Activated CD8-positive, alpha-beta memory T cell treated with anti-CD3 and anti-CD28 coated beads for 24 hours (primary cell): ENCODE measurements at places on chromosomes 3 and 15.

DNA sequence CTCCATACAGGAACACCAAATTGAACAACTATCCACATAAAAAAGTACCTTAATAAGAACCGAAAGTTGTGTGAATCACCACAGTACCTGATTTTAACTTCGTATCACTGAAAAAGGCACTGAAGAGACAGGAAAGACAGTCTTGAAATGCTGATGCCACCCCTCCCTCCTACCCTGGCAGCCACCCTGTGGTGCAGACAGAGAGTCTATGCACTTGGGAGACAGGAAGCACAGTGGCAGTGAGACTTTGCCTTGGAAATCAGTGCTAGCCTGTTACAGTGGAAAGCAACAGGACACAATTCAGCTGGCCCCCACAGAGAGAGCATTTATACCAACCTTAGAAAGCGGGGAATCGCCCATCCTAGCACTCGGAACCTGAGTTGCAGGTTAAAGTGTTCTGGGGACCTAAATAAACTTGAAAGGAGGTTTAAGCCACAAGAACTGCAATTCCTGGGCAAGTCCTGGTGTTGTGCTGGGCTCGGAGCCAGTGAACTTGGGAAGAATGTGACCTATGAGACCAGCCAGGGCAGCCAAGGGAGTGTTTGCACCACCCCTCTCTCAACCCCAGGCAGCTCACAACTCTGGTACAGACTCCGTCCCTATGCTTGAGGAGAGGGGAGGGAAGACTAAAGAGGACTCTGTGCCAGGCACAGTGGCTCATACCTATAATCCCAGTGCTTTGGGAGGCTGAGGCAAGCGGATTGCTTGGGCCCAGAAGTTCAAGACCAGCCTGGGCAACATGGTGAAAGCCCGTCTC lies 240.1 kb downstream of the ISL2 start:
- DNase-seq, result no peak

DNA sequence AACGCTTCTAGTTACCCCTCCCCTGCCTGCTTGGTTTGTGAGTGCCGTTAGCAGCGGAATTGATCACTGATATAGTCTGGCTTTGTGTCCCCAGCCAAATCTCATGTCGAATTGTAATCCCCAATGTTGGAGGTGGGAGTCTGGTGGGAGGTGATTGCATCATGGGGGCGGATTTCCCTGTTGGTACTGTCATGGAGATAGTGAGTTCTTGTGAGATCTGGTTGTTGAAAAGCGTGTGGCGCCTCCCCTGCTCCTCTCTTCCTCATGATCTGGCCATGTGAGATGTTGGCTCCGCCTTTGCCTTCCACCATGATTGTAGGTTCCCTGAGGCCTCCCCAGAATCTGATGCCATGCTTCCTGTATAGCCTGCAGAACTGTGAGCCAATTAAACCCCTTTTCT lies 47.3 kb upstream of the PGPEP1L start:
- peak; percentile 19 for DNase-seq

- DNase-seq, result no peak
These were observed 289.7 kb upstream of the TPM1 start for GRCh38 chr15:62752657-62753517.

DNA sequence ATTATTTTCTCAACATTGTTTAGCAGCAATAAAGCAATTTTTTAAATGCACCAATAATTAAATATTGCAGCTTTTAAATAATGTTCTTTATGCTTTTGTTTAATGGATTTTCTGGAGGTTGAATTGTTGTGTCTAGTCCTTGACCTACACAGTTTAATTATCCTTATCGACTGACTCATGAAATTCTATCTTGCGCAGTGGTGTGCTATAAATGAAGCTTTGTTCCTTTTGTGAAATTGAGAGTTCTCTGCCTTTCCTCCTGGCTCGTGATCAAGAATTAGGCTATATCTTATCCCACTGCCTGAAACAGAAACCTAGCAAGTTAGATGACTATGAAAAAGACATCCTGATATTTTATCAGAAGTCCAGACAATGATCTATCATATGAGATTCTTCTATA lies 37.0 kb upstream of the PIK3R4 start:
- DNase-seq, result no peak

- DNase-seq, result no peak
These were observed 26.7 kb downstream of the TJP1 start for GRCh38 chr15:29795610-29796009.

DNA sequence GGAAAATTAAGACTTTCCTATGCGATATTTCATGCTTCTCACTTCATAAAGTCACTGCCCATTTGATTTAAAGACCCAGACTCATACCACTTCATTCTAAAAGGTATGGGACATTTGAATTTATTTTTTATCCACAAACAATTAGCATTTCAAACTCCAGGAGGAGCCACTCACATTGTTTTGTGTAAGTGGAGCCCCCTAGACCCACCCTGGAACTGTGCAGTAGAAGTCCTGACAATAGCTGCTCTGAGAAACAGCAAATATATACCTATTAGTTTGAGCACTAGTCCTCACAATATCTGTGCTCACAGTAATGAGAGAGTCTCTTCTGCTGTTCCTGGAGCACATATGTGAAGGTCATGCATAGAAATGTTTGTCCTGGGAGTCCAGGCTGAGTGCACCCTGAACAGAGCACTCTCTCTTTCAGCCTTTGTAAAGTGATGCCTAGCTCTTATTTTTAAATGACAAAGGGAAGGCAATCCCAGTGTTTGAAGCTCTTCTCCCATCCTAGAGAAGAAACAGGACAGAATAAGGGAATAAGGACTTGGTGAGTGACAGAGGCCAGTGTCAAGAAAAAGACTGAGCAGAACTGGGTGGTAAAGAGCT lies 127.5 kb upstream of the STRIT1 start:
- DNase-seq, result no peak

GRCh38 chr3:14235003-14235911 lies 56.6 kb downstream of the LSM3 start:
- no peak for DNase-seq

DNA sequence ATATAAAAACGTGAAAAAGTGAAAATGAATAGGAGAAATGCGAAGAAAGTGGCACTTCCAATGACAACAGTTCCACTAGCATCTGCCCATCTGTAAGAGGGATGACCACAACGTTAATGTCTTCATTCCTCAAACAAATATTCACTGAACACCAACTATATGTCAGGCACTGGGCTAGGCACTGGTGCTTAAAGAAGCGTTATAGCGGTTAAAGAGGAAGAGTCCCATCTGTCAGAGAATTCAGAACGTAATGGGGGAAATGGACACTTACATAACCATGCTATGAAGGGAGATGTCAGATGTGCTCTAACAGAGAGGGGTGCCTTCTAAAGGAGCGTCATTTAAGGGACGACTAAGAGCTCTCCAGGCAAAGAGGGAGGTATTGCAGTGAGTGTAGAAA lies 8.2 kb downstream of the RUBCN start:
- DNase-seq, result no peak

DNA sequence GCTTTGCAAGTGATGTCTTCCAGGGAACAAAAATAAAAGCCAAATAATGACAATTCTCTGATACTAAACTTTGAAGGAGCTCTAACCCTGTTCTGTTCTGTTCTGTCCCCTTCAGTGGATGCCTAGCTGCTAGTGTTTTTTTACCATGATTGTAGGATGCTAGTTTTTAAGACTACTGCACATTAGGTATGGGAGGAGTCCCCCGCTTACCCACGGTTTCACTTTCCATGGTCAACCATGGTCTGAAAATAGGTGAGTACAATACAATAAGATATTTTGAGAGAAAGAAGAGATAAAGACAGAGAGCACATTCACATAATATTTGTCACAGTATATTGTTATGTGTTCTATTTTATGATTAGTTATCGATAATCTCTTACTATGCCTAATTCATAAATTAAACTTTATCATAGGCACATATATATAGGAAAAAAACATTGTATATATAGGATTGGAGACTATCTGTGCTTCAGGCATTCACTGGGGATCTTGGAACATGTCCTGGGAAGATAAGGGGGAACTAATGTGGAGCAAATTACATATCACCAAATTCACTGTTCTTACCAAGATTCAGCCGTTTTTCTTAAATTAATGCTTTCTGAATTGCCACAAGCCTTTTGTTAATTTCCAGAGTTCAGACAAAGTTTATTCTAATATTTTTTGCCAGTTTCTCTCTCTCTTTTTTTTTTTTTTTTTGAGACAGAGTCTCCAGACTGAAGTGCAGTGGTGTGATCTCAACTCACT lies 32.8 kb upstream of the POMGNT2 start:
- DNase-seq, result no peak

DNA sequence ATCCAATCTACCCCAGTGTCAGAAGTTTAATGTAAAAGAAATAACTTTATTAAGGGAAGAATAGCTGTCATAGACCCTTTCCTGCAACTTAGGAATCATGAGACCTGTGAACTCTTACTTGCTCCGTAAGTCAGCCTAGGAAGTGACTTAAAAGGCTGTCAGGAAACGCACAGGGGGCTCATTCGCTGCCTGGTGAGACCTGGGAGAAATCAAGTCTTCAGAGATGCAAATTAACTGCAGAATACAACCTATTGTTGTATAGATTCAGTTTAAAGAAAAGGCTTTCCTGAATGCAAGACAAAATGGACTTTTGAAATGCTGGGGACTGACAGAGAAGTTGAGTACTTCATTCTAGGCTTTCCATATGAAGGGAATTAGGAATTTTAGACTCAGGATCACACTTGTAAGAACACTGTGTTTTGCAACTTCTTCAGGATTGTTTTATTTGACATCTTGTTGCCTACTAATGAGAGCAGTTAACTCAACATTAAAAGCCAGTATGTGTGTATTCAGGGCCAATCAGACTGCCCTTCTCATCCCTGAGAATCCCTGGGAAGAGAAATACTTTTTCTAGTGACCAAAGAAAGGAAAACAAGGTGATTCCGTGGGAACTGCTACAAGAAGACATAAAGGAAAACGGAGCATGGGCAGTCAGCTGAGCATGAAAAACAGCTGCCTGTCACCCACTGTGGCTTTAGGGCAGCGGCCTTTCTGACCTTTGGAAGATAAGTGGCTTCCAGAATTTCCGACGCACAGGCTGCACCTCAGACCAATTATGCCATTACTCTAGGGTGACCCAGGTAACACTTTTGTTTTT lies 18.5 kb upstream of the DPPA4 start:
- DNase-seq, result no peak

- DNase-seq, result no peak
These were observed 311.0 kb downstream of the MCTP2 start for GRCh38 chr15:94542391-94542790.

DNA sequence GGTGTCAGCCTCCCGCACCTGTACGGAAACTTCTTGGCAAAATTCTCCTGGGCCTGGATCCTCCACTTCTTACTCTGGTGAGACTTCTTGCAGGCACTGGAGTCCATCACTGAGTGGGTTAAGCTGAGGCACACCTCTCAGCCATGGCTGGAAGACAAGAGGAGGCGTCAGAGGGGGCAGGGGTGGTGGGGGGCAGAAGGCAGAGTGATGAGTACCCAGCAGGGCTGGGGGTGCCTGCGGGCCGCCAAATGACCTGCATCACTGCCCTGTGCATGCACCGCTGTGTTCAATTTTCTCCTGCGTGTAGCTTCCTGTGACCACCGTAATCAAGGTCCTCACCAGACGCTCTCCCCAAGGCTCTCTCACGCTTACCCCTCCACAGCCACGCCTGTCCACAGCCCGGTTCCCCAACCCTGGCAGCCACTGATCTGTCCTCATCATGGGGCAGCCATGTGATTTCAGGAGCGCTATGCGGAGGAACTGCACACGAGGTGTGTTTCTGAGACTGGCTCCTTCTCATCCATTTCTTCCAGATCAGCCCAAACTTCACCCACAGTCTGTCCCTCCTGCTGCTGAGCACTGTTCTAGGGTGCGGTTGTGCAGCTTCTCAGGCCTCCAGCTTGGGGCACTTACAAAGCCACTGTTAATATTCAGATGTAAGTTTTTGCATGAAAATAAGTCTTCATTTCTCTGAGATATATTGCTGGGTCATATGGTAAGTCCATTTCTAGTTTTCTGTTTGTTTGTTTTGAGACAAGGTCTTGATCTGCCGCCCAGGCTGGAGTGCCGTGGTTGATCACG lies 5.2 kb downstream of the C3orf22 start:
- DNase-seq, result peak; percentile 47

DNA sequence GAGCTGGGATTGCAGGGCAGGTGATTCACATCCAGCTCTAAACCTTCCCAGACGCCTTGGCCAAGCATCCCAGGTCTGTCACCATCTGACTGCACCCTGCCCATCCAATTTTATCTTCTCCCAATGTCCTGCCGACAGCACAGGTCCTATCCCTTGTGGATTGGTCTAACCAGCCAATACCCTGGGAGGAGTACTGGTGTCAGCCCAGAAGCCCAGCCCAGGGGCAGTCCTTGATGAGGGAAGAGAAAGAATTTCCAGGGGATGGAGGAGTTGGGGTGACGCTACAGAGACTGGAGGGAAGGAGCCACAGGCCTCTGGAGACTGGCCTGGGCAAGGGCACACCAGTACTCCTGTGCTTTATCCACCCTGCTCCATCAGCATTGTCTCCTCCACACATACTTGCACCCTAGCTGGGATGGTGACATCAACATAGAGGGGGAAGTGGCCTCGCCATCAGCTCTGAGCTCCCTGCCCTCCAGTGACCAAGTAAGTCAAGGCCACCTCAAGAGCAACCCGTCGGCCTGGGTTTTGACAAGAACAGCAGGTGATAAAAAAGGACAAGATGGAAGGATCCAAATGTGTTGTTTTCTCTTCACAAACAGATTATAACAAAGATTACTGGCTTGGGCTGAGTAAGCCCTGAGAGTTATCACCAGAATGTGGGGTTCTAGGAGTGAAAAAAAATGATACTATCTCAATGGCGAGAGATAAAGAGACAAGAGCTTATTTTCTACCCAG lies 114.6 kb downstream of the AQP9 start:
- no peak for DNase-seq

DNA sequence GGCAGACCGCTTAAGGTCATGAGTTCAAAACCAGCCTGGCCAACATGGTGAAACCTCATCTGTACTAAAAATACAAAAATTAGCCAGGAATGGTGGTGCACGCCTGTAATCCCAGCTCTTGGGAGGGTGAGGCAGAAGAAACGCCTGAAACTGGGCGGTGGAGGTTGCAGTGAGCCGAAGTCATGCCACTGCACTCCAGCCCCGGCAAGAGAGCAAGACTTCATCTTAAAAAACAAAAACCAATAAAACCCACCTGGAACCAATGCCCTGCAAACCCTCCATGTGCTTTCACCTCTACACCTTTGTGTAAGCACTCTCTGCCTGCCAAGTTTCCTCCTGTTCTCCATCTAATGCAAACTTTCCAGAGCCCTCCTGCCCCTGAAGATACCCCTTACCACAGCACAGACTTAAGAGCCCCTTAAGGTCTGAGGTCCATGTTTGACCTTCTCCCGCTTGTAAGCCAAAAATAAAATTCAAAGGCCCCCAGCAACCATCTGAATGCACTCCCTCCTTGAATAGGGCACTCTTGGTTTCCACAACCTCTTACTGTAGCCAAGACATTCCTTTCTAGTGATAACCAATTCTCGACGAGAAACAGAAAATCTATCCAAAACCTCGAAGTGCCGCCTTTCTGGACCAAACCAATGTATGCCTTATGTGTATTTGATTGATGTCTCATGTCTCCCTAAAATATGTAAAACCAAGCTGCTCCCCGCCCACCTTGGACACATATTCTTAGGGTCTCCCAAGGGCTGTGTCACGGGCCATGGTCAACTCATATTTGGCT lies 3.0 kb downstream of the RPL32 start:
- DNase-seq, result no peak
